ENCODE measurements at places on chromosomes 6 and 20.

DNA sequence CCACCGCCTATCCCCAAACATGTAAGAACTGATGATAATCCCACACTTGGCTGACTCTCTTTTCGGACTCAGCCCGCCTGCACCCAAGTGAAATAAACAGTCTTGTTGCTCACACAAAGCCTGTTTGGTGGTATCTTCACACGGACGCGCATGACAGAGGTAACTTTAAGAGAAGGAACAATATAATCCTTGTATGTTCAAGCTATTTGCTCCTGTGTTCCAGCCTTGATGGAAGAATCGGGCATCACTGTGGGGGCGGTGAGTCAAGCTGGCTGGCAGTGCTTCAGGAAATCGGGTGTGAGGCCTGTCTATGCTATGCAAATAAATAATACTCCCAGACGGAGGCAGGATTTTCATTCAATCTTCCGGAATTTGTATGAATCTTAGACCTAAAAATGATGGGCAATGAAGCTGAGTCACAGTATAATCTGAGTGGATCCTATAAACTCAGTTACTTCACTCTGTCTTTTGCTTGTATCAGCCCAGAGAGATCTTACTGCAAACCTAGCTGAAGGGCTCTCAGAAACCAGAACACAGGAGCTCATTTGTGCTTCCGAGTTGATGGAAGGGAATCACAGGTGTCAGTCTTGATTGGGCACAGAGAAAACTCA, 45.2 kb upstream of the NT5E start:
- DNase-seq: no peak

DNA sequence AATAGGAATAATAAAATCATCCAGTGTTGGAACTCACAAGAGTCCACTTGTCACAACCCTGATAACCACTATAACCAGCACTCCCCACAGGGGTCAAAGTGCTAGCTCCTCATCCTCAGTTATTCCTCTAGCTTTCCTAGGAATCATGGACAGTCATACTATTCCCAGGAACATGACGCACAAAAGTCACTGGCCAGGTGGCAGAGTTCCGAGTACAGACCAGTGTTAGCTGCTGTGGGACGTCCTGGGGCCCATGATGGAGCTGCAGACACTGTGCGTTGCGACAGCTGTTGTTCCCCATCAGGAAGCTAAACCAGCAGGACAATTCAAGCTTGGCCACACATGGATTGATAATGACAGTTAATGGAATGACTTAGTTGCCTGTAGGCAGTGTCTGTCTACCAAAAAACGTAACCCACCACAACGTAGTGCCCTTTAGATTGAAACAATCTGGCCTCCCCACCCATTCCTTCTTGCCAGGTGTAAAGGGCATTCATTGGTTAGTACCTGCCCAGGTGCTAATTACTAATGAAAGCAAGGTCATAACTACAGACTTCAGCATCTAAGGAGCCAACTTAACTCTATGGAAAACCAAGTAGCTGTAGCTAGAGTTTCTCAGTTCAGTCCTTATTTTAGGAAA, 17.4 kb downstream of the EZR start:
- DNase-seq: no peak

DNA sequence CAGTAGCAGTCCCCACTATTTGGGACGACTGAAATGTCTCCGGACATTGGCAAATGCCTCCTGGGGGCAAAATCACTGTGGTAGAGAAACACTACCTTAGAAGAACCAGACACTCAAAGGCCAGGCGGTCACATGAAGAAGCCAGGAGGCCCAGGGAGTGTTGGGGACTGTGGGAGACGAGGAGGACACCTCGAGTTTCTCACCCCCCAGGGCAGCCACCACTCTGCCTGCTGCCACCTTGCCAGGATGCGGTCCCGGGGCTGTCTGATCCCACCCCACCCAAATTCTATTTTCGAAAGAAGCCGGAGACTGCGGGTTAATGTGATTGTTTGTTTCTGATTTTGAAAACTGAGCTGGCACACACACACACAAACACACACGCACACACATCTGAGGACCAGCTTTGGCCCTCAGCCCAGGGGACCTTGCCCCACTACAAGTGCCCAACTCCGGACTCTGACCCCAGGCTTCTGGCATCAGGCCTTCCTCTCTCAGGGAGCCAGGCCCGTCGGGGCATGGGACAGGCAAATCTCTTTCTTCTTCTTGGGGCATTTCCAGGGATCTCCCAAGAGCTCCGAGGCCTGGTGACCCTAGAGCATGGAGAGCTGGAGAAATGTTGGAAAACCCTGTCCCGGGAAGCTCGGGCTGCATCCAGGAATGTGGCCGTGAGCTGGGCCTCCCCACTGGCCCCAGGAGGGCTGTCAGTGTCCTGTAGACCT, 187.5 kb upstream of the PMEPA1 start:
- no peak for DNase-seq

DNA sequence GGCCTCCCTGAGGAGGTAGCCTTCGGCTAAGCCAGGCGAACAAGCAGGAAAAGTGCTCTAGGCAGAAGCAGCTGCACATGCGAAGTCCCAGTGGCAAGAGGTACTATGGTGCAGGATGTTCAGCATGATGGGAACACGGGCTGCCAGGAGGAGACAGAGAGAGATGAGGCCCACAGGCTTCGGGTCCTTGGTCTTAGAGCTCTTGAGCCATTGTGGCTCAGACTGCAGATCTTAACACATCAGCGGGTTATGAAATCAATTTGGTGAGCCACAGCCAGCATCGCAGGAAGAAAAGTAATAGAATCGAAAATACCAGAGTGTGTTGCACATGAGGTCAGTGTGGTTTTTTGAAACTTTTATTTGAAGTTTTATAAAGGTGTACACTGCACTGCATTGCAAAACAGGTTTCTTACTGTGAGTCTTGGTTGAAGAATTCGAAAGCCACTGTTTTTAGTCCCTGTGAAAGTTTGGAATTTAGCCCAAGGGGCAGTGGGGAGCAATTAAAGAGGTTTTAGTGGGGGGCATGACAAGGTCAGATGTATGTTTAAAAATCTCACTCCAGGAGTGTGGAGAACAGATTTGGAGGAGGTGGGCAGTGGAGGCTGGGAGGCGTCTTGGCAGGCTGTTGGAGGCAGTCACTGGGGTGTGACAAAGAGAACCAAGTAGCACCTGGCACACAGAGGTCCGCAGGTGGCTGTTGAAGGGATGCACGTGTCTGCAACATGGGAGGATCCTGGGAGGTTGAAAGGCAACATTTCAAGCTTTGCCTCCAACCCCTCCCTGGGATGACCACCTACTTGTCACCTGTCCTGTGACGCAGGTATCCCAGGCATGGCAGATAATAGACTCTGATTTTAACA, 69.3 kb downstream of the EYA2 start:
- no peak for DNase-seq

DNA sequence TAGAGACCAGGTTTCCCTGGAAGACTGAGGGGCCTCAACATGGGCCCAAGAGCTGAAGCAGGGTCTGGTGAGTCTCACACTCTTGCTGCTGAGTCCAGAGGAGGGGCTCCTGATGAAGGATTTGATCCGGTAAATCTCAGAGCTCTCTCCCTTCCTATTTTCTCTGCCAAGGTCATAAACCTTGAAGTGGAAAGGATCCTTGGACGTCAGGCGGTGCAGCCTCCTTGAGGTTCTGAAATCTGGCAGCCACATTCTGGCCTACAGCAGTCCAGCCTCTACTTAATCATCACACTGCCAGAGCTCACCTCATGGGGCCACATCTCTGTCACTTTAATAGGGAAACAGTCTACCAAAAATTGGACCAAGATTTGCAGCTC, 24.0 kb downstream of the ACSS1 start:
- DNase-seq: no peak

- DNase-seq: no peak
These were observed at the start of gene TMEM239 for GRCh38 chr20:2816030-2816582. Gene TMEM239, plus strand, starts transcription at chr20:2816364. Its CDS starts 191 bp downstream, at chr20:2816555.
